ENCODE measurements at places on chromosomes 12 and 14.

DNA sequence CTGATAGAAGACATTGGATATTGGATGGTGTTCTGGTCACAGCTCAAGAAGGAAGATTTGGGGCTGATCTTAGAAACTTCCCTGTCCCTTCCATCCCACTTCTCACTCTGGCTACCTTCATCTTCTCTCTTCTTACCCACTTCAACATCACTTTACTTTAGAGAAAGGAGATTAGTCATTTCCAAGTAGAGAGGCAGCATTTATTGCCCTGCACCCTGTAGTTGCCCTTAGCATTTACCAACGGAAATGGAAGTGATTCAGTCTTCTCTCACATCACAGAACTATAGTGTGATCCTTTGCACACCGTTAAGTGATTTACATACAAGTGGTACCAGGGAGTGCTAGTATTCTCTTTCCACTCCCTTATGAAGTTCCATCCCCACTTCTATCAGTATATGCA is 52.4 kb downstream of the PHLDA1 start:
- DNase-seq = no peak

GRCh38 chr12:51546097-51546496 is 44.9 kb upstream of the SCN8A start:
- no peak for DNase-seq

DNA sequence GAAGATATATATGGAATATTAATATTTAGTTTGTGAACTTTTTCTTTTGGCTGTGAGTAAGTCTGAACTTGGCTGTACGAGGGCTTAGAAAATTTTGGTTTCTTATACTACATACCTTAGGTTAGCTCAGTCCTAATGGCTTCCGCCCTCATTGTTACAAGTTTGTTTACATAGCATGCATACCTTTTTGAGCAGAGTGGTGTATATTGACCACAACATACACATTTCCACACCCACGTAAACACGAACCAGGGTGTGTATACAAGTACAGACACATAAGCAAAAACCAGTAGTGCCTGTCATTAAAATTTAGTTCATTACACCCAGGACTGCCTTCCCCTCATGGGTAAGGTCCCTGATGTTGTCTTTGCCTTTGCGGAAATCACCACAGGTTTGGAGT is 230.2 kb upstream of the RGS6 start:
- no peak for DNase-seq

GRCh38 chr14:92280554-92281262 is 42.3 kb upstream of the SLC24A4 start:
- no peak for DNase-seq

- DNase-seq = no peak
Observed at GRCh38 chr12:124296295-124296915, 1.5 kb downstream of the RFLNA start.

- DNase-seq = no peak
Observed at GRCh38 chr14:95796788-95797187, 79.8 kb upstream of the TUNAR start.

DNA sequence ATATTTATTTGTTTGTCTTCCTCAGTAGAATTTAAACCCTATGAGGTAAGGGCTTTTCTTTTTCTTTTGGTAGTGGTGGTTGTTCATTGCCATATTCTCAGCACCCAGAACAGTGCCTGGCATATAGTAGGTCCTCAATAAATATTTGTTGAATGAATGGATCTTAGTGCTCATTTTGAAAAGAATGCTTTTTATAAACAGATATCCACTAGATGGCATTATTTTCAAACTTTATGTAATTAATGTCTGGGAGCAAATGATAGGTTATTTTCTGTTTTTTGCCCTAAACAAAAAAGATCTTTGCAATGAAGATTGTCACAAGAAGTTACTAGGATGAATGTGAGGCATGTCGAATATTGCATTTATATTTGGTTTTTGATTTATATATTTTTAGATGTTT is 64.1 kb downstream of the RAD51B start:
- DNase-seq = no peak

GRCh38 chr14:104935955-104936354 is 11.3 kb downstream of the PLD4 start:
- no peak for DNase-seq

DNA sequence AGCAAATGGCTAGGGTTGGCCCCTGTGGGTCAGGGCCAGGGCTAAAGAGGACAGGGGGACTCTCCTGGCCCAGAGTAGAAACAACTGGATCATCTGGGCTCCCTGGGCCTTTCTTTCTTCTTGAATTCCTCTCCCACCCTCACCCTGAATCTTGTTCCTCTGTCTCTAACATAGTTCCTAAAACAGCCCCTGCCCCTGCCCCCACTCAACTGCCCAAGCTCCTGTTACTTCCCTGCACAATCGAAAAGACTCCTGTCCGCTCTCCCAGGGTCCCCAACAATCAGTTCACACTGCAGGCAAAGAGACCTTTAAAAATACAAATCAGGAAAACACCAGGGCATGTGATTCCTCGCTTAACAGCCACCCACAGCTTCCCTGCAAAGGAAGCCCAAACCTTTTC is 18.0 kb upstream of the ANKRD33 start:
- DNase-seq = no peak

DNA sequence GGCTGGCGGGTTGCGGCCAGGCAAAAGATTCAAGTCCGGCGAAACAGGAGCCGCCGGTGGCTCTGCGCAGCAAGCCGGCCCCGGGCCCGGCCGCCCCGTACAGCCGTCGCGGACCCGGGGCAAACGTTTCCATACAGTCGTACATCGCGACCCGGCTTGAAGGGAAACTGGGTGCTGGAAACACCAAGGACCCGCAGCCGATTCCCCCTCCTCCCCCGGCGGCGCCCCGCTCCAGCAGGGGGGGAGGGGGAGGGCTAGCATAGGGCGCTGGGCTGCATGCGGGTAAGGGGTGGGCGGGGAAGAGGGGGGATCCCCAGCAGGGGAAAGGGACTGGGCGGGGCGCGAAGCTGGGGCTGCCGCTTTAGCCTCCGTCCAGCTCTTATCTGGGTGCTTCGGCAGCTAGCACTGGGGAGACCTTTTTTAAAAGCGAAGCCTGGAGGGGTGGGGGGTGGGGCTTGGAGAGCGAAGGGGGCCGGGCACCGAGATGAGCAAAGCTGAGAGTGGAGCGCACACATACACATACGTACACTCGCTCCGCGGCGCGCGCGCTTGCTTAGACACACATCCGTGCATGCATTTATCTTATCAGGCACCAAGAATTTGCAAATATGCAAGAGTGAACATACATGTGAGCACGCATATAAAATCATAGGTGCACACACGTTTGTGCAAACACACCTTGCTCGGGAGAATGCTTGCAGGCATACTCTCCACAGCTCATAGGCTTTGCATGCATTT is 11.9 kb downstream of the RARG start:
- DNase-seq = peak; percentile 63

- no peak for DNase-seq
Observed at GRCh38 chr14:81009346-81009745, 53.9 kb downstream of the TSHR start.

- DNase-seq = no peak
Observed at GRCh38 chr12:28140404-28140803, 49.9 kb upstream of the CCDC91 start.

GRCh38 chr12:28583701-28584261 is 393.5 kb downstream of the CCDC91 start:
- DNase-seq = no peak

DNA sequence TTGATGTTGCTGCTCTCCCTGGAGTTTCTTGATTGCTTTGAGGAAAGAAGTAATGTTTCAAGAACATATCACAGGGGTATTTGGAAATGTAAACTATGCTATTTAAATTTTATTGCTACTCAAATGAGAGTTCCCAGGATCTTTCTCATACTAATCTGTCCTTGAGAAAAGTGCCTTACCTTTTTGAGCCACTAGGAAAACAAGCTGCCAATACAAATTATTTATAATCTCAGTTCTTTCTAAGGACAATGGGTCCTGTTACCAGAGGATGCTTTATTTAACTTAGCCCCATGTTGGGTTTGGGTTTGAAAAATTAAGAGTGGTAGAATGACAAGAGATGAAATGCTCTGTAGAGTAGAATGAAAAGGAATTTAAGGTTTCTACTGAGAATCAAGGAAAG is 258.2 kb upstream of the PRKD1 start:
- no peak for DNase-seq

GRCh38 chr14:58560208-58560607 is 77.6 kb upstream of the DACT1 start:
- no peak for DNase-seq

DNA sequence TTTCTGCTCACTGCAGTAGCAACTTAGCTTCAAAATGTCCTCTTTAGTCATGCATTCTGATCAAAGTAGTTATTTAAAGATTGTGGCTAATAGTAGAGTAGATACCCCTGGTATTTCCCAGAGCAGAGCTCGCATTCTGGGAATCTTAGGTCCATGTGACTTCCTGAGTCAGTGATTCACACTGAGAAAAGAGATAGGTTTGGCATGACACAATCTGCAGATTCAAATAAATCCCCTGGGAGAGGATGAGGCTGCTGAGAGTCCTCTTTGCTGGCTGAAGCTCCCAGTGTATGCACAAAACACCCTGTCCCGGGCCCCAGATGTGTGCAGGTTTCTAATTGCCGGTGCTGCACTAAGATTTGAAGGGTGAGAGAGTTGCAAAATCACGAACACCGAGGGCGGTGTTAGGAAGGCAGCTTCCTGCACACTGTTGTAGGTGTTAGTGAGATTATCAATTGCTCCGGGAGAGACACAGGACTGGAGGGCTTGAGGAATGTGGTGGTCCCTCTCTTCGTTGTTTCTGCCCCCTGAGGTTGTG is 233.2 kb downstream of the NRXN3 start:
- no peak for DNase-seq

- DNase-seq = no peak
Observed at GRCh38 chr14:31139301-31139847, 68.2 kb downstream of the HECTD1 start.

DNA sequence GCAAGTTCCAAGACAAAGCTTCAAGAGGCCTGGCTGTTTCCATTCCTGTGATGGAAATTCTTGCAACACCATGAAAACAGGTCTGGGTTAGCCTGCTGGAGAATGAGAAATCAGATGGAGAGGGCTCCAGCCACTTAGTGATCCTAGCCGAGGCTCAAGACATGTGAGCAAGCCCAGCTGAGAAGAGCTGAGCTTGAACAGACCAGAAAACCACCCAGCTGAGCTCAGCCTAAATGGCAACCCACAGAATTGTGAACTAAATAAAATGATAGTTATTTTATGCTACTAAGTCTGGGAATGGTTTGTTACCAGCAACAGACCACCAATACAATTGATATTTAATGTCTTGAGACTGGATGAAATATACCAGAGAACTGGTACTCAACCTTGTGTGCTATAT is 494.5 kb downstream of the RMST start:
- no peak for DNase-seq

DNA sequence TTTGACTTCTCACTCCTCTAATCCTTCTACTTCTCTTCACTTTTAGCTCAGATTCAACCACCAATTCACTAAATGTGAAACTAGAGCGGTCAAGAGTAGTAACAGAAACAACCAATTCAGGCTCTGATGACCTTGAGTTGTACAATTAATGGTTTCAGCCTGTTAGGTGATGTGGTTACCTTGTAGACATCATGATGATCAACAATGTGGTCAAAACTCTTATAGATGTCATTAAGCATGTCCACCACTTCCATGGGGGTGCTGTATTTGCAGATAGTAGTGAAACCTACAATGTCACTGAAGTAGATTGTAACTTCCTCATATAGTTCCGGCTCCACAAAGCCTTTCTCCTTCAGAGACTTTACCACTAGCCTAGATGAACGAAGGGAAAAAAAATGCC is 54.1 kb upstream of the PLBD1 start:
- DNase-seq = no peak

DNA sequence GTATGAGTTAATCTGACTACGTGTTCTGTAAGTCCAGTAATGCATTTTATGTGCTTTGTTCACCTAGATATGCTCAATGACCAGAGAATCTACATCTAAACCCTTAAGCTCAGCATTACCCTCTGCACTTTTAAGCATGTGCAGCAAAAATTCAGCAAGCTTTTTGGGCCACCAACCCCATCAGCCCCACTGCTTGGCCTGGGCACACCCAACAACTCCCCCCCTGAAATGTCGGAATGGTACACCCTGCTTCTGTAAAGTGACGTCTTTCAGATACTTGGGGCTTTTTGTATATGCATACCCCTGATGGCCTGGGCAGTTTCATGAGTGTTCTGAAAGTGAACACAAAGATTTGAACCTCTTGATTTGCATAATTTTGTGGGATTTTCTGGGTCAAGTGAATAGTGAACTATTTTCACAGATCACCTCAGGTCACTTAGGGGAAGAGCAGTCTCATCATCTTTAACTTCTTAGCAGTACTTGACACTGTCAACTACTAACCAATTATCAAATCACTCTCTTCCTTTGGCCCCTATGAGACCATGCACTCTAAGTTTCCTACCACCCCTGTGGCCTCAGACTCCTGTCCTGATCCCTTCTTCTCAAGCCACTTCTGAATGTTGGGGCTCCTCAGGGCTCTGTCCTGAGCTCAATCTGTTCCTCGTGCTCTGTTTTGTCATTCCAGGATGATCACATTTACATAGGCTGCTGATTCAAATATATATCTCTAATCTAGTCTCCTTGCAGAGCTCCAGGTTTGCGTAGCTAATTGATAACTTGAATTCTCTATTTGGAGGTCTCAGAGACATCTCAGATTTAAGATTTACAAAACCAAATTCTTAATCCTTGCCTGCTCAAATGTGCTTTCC is 36.3 kb upstream of the PPM1A start:
- no peak for DNase-seq

DNA sequence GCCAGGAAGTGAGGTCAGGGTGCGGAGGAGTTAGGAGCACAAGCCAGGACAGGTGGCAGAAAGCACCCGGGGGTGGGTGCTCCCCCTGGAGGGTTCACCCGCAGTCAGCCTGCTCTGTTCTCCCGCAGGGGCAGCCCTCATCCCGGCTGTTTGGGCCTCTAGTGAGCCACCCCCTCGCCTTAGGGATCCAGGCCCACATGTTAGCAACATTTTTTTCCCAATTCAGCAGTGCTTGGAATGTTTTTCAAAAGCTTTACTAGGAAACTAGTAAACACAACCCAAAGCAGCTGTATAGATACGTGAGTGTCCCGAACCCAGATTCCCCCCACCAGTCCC is 28.5 kb upstream of the NXPH4 start:
- DNase-seq = no peak

- no peak for DNase-seq
Observed at GRCh38 chr12:42019746-42020145, 124.9 kb downstream of the GXYLT1 start.

- DNase-seq = no peak
Observed at GRCh38 chr12:96879301-96879700, 27.8 kb upstream of the NEDD1 start.

GRCh38 chr14:50726372-50727107 is 58.4 kb upstream of the SAV1 start:
- no peak for DNase-seq

DNA sequence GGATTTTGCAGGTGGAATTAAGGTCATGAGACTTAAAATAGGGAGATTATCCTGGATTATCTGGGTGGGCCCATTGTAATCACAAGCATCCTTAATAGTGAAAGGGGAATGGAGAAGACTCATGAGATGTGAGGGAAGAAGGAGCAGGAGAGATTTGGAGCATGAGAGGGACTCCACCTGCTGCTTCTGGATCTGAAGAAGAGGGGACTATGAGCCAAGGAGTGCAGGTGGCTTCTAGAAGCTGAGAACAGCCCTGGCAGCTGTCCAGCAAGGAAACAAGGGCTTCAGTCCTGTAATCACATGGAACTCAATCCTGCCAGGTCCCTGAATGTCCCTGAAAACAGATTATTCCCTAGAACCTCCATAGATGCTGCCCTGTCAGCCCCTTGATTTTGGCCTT is 67.8 kb downstream of the PELI2 start:
- no peak for DNase-seq

Measured in NCI-H345 (cell line).